ENCODE measurements at places on chromosomes 3 and 15. TPM values are rescaled to one million over a fixed set of nuclear protein-coding genes. Genes with fewer than 3 reads are reported as not detected.
A peak's percentile ranks its signal among the peaks of the same experiment; 100 is the strongest.

GRCh38 chr3:52731590-52731989, 25.7 kb downstream of the SPCS1 start:
- H3K27me3 ChIP-seq, result no peaks in the 10 kb centered on the region
- peak overlapping the region; percentile 9 for H3K4me3 ChIP-seq
- H3K27ac ChIP-seq, result no peak overlapping the region
- DNase-seq, result no peak
- no peaks in the 10 kb centered on the region for H3K4me1 ChIP-seq

DNA sequence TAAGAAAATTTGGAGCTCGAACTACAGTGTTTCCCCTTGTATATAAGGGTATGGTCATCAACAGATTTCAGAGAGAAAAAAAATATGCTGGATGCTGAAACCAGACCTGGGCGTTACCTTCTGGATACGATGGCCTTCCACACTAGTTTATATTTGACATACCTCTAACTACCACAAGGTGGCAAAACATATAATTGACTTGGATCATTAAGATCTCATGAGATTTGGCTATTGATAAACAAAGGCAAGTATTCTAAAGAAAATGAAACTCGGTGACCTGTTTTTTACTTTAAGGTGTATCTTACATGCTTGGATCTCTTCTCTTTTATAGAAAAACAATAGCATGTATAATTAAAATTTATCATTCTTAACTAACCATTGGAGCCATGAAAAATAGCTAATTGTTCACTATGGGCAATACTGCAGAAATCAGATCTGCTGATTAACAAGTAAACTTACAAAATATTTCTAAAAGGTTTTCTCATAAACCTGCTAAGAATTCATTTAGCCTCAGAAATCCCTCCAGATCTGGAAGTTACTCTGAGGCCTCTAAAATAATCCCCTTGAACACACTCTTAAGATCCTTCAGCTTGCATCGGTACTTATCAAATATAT, 300.6 kb upstream of the KCNH8 start:
- DNase-seq, result no peak
- H3K36me3 ChIP-seq, result no peaks in the 10 kb centered on the region

Gene ATP8B4
- 45.8 TPM for total RNA-seq

Gene VGLL3
- total RNA-seq, result 0.36 TPM

DNA sequence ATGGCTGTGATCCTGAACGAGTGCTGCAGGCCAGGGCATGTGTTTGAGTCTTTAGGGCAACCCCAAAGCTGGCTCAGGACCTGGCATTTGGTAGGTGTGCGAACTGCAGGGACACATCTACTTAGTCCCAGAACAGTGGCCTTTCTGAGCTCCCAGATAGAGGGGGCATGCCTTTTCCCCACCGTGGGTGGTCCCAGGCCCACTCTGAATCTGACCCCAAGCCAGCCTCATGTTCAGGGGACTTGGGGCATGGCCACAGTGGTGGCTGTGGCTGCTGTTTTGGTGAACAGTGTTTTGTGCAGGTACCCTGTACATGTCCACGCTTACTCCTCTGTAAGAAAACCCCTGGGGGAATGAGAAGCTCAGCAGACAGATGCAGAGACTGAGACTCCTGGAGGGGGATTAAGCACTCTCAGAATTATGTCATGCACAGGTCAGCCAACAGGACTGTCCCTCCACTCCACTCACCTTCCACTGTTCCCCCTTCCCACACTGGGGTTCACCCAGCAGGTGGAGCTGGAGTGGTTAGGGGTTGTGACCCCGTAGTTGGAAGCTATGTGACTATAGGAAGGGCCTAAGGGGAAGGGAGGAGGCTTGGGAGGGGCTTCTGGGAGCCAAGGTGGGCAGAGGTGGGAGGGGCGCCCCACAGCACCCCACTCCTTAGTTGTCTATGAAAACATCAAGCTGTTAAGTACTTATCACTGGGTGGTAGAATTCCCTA, 16.4 kb downstream of the ESYT3 start:
- H3K4me3 ChIP-seq, result no peak overlapping the region
- H3K36me3 ChIP-seq, result no peaks in the 10 kb centered on the region
- H3K27ac ChIP-seq, result no peak overlapping the region
- H3K4me1 ChIP-seq, result no peaks in the 10 kb centered on the region
- H3K27me3 ChIP-seq, result peaks cover 12% of the 10 kb centered on the region
- no peak for DNase-seq

- no peak overlapping the region for H3K4me3 ChIP-seq
- H3K27ac ChIP-seq, result peak overlapping the region; percentile 96
- H3K27me3 ChIP-seq, result no peaks in the 10 kb centered on the region
These were observed 25.8 kb upstream of the ANXA2 start for GRCh38 chr15:60423537-60423936.

Gene CCR3
- not detected for total RNA-seq

Gene OR4M2
- total RNA-seq, result not detected

- H3K27me3 ChIP-seq, result peaks cover 2% of the 10 kb centered on the region
- H3K4me1 ChIP-seq, result no peaks in the 10 kb centered on the region
- H3K36me3 ChIP-seq, result no peaks in the 10 kb centered on the region
- no peak overlapping the region for H3K27ac ChIP-seq
These were observed 173.6 kb downstream of the UACA start for GRCh38 chr15:70589728-70590127.

- peaks cover 11% of the 10 kb centered on the region for H3K4me1 ChIP-seq
- H3K36me3 ChIP-seq, result no peaks in the 10 kb centered on the region
- H3K27ac ChIP-seq, result no peak overlapping the region
- no peak for DNase-seq
- H3K27me3 ChIP-seq, result no peaks in the 10 kb centered on the region
These were observed 112.2 kb downstream of the ISL2 start for GRCh38 chr15:76448755-76449154.
